T-helper 17 cell (primary cell): ENCODE measurements at places on chromosomes 7 and 10.

DNA sequence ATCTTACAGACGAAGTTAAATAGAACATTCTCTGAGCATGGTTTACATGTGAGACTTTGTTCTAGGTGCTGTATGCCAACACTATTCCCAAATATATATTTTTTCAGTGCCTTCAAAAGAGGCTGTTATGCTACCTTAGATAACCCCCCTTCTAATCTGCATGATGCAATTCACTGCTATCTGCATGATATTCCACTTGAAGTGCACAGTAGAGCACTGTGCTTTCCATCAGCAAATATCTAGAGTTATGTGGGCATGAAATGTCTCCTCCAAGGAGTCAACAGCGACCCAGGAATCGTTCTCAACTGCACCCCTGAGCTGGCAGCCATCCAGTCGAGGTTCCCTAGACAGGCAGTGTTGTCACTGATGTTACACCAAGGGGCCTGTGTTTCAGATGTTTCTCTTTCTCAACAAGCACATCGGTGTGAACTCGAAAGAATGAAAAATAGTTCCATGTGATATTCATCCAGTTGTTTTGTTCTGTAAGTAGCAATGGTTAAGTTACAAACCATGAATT lies 88.3 kb downstream of the PDE1C start:
- DNase-seq = no peak

- DNase-seq = no peak
Measured at GRCh38 chr7:139523199-139523941, at the start of gene CLEC2L. TSS of gene CLEC2L (plus strand) at chr7:139523685. CDS start at chr7:139523928, 243 bp downstream.

DNA sequence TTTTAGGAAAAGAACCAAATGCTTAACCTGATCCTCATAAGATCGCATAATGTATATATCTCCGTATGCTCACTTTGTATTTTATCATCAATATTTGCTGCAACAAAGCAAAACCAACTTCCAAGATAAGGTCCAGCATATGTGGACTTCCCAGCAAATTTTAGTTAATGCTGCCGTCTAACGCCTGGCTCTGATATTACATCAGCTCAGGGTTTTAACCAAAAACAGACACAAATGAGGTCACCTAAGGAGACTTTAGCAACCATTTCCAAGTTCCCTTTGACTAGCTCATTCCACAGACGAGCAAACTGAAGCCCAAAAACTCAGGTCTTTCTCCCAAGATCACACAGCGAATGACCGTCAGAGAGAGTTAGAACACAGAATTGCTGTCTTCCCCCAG lies 59.4 kb upstream of the UCN3 start:
- no peak for DNase-seq

GRCh38 chr7:28318101-28318762 lies 94.1 kb upstream of the CREB5 start:
- DNase-seq = no peak

- DNase-seq = no peak
Measured at GRCh38 chr7:24913801-24914464, 66.0 kb downstream of the OSBPL3 start.
